ENCODE measurements at places on chromosomes 7 and 10.
A peak's percentile ranks its signal among the peaks of the same experiment; 100 is the strongest.

GRCh38 chr10:18759575-18759974 is 100.3 kb downstream of the ARL5B start:
- H3K36me3 ChIP-seq = no peaks in the 10 kb centered on the region
- H3K4me3 ChIP-seq = no peak overlapping the region
- H3K27me3 ChIP-seq = no peaks in the 10 kb centered on the region
- no peaks in the 10 kb centered on the region for H3K4me1 ChIP-seq
- no peak overlapping the region for H3K27ac ChIP-seq

DNA sequence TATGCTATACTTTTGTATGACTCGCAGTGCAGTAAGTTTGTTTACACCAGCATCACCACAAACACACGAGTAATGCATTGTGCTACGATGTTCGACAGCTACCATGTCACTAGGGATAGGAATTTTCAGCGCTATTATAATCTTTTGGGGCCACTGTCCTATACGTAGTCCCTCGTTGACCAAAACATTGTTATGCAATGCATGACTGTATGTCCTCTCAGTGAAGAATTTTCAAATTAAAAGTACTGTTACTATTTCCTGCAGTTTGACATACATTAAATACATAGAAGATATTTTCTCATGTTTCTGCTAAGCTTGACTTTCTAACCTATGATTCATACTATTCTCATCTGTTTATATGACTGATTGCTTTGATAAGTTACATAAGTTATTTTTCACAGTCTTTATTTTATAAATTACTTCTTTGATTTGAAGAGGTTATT is 203.6 kb downstream of the VTI1A start:
- H3K4me3 ChIP-seq = no peak overlapping the region
- DNase-seq = no peak
- no peaks in the 10 kb centered on the region for H3K36me3 ChIP-seq
- no peaks in the 10 kb centered on the region for H3K27me3 ChIP-seq

GRCh38 chr10:96873756-96874467 is 41.8 kb downstream of the LCOR start:
- DNase-seq = no peak
- no peaks in the 10 kb centered on the region for H3K27me3 ChIP-seq
- H3K4me1 ChIP-seq = peaks cover 6% of the 10 kb centered on the region
- H3K27ac ChIP-seq = no peak overlapping the region
- H3K36me3 ChIP-seq = no peaks in the 10 kb centered on the region
- H3K4me3 ChIP-seq = no peak overlapping the region

- H3K27ac ChIP-seq = no peak overlapping the region
- DNase-seq = no peak
- H3K27me3 ChIP-seq = no peaks in the 10 kb centered on the region
- no peaks in the 10 kb centered on the region for H3K36me3 ChIP-seq
- H3K4me3 ChIP-seq = no peak overlapping the region
Observed at GRCh38 chr10:88194041-88194887, 330.8 kb downstream of the PTEN start.

DNA sequence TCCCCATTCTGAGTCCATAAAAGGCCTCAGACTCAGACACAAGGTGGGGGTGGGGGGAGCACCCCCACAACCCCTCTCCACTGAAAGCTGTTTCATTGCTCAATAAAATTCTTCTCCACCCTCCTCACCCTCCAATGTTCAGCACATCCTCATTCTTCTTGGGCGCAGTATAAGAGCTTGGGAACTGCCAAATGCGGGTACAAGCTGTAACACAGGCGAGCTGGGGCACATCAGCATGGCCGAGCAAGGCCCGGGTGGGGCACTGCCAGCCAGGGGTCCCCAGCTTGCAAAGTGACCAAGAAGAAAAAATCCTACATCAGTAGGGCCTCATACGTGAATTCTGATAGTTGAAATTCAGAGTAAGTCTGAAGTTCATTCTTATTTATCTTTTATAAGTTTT is 50.1 kb downstream of the CACUL1 start:
- DNase-seq = no peak
- peaks cover 33% of the 10 kb centered on the region for H3K36me3 ChIP-seq
- H3K4me3 ChIP-seq = no peak overlapping the region
- H3K4me1 ChIP-seq = peaks cover 23% of the 10 kb centered on the region
- no peak overlapping the region for H3K27ac ChIP-seq

- no peak overlapping the region for H3K4me3 ChIP-seq
- no peaks in the 10 kb centered on the region for H3K27me3 ChIP-seq
- no peaks in the 10 kb centered on the region for H3K36me3 ChIP-seq
- H3K4me1 ChIP-seq = peaks cover 5% of the 10 kb centered on the region
- H3K27ac ChIP-seq = no peak overlapping the region
- no peak for DNase-seq
Observed at GRCh38 chr7:17773289-17773626, 167.0 kb downstream of the SNX13 start.

DNA sequence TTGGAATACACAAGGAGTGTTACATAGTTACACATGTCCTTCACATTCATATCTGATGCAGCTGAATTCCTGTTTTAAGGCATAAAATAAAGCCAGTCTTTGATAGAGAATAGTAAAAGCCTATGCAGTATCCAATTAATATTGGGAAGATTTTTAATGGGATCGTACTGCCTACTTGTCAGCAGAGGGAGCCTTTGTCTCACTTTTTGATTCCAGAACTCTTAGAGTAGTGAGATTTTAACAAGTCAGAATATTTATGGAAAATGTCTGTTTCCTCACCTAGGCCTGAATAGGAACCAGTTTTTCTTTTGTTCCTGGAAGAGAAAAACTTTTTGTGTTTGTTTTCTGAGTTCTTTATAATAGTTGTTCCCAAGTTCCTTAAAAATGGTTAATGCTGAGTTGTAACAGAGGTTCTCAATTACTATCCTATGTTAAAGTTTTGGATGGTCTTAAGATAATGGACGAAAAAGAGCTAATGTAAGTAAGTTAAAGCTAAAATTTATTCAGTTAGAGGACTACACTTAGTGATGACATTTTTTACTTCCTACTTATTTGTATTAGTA is 114.0 kb downstream of the BBS9 start:
- no peak overlapping the region for H3K27ac ChIP-seq
- no peaks in the 10 kb centered on the region for H3K27me3 ChIP-seq
- no peak overlapping the region for H3K4me3 ChIP-seq
- no peak for DNase-seq
- peaks cover 18% of the 10 kb centered on the region for H3K4me1 ChIP-seq

GRCh38 chr7:52656098-52656497 is 379.3 kb upstream of the POM121L12 start:
- H3K4me1 ChIP-seq = no peaks in the 10 kb centered on the region
- no peaks in the 10 kb centered on the region for H3K36me3 ChIP-seq
- H3K4me3 ChIP-seq = no peak overlapping the region
- no peaks in the 10 kb centered on the region for H3K27me3 ChIP-seq

GRCh38 chr7:3605222-3605621 is 304.2 kb downstream of the SDK1 start:
- no peak overlapping the region for H3K27ac ChIP-seq
- no peak overlapping the region for H3K4me3 ChIP-seq
- no peaks in the 10 kb centered on the region for H3K36me3 ChIP-seq

- H3K4me3 ChIP-seq = no peak overlapping the region
- H3K4me1 ChIP-seq = no peaks in the 10 kb centered on the region
- no peaks in the 10 kb centered on the region for H3K27me3 ChIP-seq
- H3K27ac ChIP-seq = no peak overlapping the region
Observed at GRCh38 chr10:99565166-99565565, 32.4 kb downstream of the NKX2-3 start.

DNA sequence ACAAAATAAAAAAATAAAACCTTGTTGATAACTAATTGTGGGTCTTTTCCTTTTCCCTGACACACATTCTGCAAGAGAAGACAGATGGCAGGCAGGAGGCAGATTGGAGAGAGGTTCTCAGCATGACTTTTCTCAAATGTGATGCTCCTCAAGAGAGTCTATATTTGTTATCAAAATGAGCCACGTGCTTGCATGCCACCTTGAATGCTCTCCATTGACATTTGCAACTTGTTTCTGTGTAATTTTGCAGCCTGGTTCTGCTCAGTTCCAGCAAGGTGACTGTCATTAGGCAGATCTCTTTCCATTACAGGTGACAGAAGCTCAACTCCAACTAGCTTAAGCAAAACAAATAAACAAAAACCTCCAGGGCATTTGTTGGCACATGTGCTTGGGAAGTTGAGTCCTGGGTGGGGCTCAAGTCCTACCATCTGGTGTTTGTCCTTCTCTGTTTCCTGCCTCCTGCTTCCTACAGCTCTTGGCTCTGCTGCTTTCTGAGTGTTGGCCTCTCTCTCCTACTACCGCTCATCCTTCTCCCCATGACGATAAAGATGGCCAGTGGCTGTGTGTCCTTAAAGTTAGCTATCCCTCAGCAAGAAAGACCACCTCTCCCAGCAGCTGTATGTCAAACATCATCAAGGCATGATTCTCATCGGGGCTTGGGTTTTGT is 56.7 kb downstream of the GRK5 start:
- H3K36me3 ChIP-seq = no peaks in the 10 kb centered on the region
- H3K4me3 ChIP-seq = no peak overlapping the region
- H3K27ac ChIP-seq = peak overlapping the region; percentile 25
- DNase-seq = no peak
- H3K27me3 ChIP-seq = no peaks in the 10 kb centered on the region

DNA sequence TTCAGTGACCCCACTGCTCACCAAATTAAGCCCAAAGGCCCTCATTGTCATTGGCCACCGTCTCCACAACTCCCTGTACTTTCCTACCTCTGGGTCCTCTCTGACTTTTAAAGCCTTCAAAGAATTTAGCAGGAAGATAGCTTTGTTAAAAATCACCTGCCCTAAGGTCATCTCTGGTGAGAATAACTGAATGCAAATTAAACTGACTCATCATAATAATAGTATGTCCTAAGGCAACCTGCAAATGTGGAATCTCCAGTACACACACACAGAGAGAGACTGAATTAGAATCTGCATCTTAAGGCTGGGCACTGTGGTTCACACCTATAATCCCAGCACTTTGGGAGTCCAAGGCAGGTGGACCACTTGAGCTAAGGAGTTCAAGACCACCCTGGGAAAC is 24.1 kb downstream of the OAT start:
- H3K4me1 ChIP-seq = no peaks in the 10 kb centered on the region
- H3K27me3 ChIP-seq = no peaks in the 10 kb centered on the region
- no peak for DNase-seq
- no peak overlapping the region for H3K27ac ChIP-seq

- H3K27ac ChIP-seq = no peak overlapping the region
- H3K36me3 ChIP-seq = no peaks in the 10 kb centered on the region
- no peak overlapping the region for H3K4me3 ChIP-seq
- H3K27me3 ChIP-seq = no peaks in the 10 kb centered on the region
- peak; percentile 35 for DNase-seq
- no peaks in the 10 kb centered on the region for H3K4me1 ChIP-seq
Observed at GRCh38 chr10:89683883-89684282, 17.5 kb upstream of the KIF20B start.

GRCh38 chr10:128263891-128264688 is 137.9 kb upstream of the MKI67 start:
- peaks cover 70% of the 10 kb centered on the region for H3K27me3 ChIP-seq
- peak; percentile 84 for DNase-seq
- H3K27ac ChIP-seq = no peak overlapping the region

GRCh38 chr10:13715100-13715499 is 128.3 kb downstream of the PRPF18 start:
- no peaks in the 10 kb centered on the region for H3K27me3 ChIP-seq
- no peak overlapping the region for H3K27ac ChIP-seq
- no peaks in the 10 kb centered on the region for H3K36me3 ChIP-seq
- no peak overlapping the region for H3K4me3 ChIP-seq
- DNase-seq = no peak
- H3K4me1 ChIP-seq = peaks cover 56% of the 10 kb centered on the region

DNA sequence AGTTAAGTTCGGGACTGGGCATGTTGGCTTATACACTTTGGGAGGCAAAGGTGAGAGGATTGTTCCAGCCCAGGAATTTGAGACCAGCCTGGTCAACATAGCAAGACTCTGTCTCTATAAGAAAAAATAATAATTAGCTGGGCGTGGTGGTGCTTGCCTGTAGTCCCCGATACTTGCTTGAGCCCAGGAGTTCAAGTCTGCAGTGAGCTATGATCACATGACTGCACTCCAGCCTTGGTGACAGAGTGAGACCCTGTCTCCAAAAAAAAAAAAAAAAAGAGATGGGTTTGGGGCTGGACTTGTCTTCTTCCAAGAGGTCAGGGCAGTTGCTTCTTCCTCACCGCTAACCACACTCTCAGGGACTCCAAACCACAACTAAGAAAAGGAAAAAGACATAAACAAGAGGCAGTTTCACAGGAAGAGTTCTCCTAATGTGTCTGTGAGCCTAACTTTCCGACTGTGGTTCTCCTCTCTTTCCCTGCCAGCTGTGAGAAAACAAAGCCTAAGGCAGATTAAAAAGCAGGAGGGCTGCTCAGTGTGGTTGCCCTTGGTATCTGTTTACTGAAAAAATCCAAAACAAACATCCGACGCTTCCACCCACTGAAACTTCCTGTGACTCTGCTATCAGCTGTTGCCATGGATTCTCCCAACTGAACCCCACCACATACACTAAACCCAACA is 2.4 kb upstream of the SERPINE1 start:
- no peaks in the 10 kb centered on the region for H3K27me3 ChIP-seq
- H3K4me3 ChIP-seq = no peak overlapping the region
- DNase-seq = no peak
- H3K36me3 ChIP-seq = no peaks in the 10 kb centered on the region

- peaks cover 65% of the 10 kb centered on the region for H3K36me3 ChIP-seq
- H3K27ac ChIP-seq = peak overlapping the region; percentile 52
- H3K4me1 ChIP-seq = peaks cover 32% of the 10 kb centered on the region
- no peak for DNase-seq
- H3K4me3 ChIP-seq = no peak overlapping the region
- no peaks in the 10 kb centered on the region for H3K27me3 ChIP-seq
Observed at GRCh38 chr10:30447125-30447799, 13.3 kb downstream of the MAP3K8 start.

DNA sequence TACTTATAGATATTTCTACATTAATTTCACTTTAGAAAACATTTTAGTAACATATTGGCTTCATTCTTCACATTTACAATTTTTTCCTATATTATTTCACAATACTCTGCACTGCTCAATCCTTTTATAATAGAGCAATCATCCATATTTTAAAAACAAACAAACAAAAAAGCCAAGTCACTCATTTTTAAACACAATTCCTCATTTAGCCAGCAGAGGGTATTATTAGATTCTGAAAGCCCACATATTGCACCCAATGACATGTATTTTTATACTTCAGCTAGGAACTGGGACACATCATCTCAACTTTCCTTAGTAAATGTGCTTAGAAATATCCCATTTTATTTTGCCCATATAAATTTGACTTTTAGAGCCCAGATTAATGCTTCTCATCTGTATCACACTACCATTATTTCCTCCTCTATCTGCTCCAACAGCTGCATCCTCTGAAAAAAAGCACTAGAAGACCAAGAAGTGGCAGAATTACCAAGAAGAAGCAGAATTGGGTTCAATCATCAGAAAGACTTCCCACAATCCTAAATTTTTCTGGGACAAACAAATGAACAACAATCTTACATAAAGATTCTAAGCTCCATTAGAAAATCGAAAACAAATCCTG is 29.5 kb downstream of the CTNNA3 start:
- no peaks in the 10 kb centered on the region for H3K4me1 ChIP-seq
- no peaks in the 10 kb centered on the region for H3K27me3 ChIP-seq
- no peak for DNase-seq
- no peak overlapping the region for H3K27ac ChIP-seq
- no peaks in the 10 kb centered on the region for H3K36me3 ChIP-seq

- no peak for DNase-seq
- no peaks in the 10 kb centered on the region for H3K27me3 ChIP-seq
- no peaks in the 10 kb centered on the region for H3K4me1 ChIP-seq
- H3K27ac ChIP-seq = no peak overlapping the region
Observed at GRCh38 chr7:41035794-41036193, 667.1 kb downstream of the INHBA start.

All from stomach (tissue), 19 donors.